ENCODE measurements at places on chromosomes 12 and 14.

DNA sequence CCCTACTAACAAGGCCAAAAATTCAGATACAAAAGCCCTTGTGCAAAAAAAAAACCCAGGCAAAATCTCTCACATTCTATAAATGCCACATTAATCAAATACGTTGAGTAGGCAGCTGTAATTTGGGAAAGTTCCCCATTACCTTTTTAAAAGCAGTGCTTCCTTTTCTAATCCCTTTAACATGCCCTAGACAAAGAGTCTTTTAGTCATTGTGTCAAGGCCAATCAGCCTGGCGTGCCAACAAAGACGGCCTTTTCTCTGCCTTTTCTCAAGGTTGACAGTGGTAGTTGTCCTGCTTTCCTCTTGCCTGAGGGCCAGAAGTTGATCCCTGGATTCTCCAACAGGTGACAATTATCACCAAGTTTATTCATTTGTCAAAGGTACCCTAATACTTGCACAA, 62.5 kb upstream of the METAP2 start:
- DNase-seq = no peak

DNA sequence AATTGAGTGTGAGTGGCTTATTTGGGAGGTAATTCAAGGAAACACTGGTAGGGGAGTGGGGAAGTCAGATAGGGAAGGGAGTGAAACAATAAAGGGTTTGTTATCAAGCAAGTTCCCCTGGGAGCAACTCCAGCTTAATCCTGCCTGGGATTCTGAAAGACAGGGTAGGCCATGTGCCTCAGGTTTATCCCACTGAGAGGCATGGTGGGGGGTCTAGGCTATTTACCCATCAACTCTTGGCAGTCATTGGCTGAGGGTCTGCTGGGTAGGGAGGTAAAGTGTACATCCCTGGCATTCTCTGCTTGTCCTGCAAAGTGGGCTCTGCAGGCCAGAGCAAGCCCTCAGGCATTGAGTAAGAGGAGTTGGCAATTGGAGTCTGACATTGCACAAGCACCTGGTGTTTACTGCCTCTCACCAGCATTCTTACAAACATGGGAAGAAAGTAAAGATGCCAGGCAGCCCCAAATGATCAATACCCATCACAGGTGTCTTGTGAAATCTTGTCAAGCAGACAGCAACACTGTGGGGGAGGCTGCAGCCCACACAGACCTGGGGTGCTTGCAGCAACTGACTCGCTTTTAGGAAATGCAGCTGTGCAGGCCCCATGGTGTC, 169.3 kb downstream of the KTN1 start:
- DNase-seq = no peak

DNA sequence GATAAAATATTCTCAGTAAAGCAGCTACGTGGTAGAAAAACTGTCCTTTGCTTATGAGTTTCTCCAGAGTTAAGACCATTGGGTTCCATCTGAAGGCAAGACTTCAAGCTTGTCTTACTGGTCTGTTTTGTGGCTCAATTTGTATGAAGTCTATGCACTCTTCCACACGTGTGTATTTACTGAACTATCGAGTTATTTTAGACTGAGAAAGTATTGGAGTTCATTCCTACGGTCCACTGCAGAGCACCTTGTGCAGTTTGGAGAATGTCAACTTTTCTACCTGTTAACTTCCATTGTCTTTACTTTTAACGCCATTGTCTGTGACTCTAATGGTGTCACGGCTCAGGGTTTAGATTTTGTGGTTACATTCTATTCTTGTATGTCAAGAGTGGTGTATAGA, 3.7 kb downstream of the HIF1A start:
- no peak for DNase-seq

GRCh38 chr12:39037115-39037514, 131.7 kb upstream of the CPNE8 start:
- DNase-seq = no peak

DNA sequence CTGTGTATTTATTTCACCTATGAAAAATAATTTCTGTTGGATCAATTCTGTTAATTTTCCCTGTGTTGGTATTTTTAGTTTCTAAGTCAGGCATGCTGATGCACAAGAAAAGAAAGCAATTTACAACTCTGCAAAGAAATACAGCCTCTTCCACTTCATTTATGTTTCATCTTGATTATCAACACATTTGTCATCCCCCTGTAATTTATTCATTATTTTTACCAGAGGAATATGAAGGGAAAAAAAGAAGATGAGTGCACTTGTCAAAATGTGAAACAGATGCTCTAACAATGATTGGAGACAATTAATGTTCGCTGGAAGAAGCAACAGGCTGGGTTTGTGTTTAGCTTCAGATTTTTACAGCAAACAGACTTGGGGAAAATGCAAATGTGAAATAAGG, 958.5 kb upstream of the SEL1L start:
- DNase-seq = no peak
